ENCODE measurements at places on chromosomes 2 and 18.

DNA sequence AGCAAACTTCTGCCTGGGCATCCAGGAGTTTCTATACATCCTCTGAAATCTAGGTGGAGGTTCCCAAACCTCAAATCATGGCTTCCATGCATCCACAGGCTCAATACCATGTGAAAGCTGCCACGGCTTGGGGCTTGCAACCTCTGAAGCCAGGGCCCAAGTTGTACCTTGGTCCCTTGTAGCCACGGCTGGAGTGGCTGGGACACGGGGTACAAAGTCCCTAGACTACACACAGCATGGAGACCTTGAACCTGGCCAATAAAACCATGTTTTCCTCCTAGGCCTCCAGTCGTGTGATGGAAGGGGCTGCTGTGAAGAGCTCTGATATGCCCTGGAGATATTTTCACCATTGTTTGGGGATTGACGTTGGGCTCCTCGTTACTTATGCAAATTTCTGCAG, 43.4 kb upstream of the GALNT13 start:
- DNase-seq = no peak

DNA sequence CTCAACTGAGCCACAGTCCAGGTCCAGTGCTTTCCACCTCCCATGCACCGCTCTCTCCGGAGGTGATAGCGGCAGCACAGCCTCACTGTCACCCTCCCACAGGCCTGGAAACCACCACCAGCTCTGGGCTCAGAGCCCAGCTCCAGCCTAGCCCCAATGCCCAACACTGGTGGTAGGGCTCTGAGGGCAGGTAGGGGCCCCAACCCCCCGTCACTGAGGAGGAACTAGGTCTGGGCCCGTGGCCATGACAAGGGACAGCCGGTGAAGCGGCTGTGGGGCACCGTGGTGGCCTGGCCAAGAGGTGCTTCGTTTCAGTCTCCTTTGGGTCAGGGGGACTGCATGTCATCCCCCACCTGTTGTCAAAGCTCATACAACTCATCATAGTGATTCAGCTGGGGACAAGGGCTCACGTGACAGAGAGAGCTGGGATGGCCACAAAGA, 5.5 kb upstream of the TMEM214 start:
- no peak for DNase-seq

GRCh38 chr2:58606799-58607198, 365.7 kb upstream of the FANCL start:
- no peak for DNase-seq

DNA sequence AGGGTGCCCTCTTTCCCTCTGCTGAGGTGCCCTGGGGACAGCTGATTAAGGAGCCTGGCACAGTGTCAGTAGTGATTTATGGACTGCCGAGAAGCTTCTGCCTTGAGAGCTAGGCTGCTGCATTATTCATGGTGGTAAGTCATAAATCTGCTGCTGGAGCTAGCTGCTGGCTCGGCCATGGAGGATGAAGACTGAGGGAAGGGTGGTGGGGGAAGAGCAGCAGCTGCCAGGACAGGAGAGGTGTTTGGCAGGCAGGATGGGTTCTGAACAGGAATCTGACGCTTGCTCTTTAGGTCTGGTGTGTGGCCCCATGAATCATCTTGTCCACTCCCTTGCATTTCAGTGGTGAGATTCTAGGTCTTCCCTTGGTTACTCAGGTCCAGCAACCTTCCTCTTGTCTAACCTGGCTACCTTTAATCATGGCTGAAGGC, 296.3 kb downstream of the DYSF start:
- no peak for DNase-seq

DNA sequence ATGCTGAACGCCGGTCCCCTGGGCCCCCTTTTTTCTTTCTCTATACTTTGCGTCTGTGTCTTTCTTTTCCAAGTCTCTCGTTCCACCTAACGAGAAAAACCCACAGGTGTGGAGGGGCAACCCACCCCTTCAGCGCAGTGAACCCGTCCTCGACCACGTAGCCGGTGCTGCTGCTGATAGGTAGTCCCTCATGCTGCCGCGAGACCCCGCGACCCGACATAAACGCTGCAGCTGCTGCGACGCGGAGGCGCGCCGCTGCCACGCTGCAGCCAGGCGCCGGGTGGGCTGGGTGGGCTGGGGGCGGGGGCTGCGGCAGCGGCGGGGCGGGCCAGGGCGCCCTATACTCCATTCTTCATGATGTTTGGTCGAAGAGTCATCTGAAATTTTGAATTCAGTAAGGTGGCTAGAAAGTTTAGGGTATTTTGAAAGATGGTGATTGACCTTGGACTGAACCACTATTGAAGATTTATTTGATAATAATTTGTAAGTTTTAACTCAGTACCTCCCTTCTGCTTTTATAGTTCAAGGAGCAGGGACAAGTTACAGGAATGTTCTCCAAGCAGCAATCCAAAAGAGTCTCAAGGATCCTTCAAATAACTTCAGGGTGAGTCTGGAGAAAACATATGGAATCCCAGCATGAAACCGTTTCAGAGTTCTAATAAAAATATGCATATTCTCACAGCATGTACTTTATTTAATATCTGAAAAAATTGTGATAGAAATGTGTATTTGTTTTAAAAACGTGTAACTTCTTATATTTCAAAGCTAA, 24.1 kb downstream of the CFLAR start:
- no peak for DNase-seq

DNA sequence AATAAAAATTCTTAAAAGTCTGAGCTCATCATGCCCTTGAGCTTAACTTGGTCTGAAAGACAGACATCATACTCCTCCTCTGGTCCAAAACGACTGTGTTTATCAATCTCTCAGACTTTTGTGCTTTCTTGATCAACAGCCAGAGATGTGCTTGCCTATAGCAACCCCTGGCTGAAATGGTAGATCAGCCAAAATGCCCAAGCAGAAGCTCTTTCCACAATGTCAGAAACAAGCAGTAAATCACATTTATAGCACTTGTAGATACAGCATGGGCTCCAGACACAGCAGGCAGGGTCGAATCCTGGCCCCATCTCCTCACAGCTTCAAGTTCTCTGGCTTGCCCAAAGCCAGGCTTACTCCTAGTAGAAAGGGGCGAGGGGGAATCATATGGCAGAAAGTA, 110.4 kb upstream of the FOSL2 start:
- DNase-seq = no peak

- DNase-seq = no peak
Observed at GRCh38 chr18:26764177-26764576, 101.3 kb downstream of the AQP4 start.

- no peak for DNase-seq
Observed at GRCh38 chr2:203470371-203470770, 64.7 kb downstream of the RAPH1 start.

DNA sequence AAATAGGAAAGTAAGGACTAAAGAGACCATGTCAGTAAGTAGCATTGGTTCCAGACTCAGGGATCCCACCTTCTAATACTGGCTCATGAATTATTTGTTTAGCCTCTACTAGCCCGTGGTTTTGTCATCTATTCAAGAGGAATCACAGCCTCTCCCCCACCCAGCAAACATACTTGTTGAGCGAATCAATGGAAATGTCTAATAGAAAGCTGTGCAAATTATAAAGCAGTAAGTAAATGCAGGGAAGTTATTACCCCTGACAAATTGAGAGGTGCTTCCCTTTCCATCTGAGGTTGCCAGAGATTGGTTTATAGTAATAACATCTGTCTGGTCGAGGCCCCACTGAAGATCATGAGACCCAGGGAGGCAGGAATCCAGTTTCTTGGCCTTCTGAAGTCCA, 219.3 kb upstream of the OSR1 start:
- DNase-seq = no peak

GRCh38 chr2:128531856-128532255, 213.2 kb upstream of the HS6ST1 start:
- no peak for DNase-seq
